NCI-H2029 (cell line): ENCODE measurements at places on chromosomes 6 and 20.
A peak's percentile ranks its signal among the peaks of the same experiment; 100 is the strongest.

- no peak for DNase-seq
Measured at GRCh38 chr6:109316909-109317308, 65.4 kb downstream of the CD164 start.

DNA sequence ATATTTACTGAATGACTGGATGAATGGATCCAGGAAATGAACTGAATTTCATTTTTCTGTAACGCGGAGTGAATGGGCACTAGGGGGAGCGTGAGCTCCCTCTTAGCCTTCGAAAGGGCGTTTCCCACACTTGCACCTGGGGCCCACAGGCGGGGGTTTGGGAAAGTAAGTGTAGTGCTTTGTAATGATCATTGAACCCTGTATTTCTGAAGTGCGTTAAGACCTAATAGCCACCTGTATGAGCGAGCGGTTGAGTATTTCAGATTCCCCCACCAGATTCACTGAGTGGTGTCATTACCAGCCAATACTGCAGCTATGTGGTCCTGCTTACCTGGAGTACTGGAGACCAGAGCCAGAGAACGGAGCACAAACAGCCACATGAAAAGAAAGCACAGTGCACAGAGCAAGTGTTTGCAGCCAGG, 10.5 kb downstream of the SYTL3 start:
- peak; percentile 89 for DNase-seq

DNA sequence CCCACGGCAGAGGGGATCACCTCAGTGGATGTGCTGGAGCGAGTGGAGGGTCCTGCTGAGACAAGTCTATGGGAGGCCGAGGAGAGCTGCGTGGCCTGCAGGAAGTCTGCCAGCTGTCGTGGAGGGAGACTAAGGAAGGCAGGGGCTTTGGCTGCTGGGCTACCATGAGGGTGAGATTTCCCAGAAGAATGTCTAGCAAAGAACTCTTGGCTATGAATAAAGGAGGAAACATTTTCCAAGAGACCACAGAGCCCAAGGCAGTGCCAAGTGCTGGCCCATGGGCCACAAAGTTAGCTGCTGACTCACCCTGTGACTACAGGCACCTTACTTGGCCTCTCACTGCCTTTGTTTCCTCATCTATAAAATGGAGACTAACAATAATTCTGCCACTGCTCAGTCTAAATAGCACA, 73.4 kb downstream of the PRDM1 start:
- no peak for DNase-seq

GRCh38 chr20:10374036-10374435, 60.0 kb downstream of the MKKS start:
- no peak for DNase-seq

- no peak for DNase-seq
Measured at GRCh38 chr6:24872779-24873178, 63.0 kb downstream of the RIPOR2 start.

GRCh38 chr6:104418125-104418524, 441.6 kb downstream of the HACE1 start:
- no peak for DNase-seq

DNA sequence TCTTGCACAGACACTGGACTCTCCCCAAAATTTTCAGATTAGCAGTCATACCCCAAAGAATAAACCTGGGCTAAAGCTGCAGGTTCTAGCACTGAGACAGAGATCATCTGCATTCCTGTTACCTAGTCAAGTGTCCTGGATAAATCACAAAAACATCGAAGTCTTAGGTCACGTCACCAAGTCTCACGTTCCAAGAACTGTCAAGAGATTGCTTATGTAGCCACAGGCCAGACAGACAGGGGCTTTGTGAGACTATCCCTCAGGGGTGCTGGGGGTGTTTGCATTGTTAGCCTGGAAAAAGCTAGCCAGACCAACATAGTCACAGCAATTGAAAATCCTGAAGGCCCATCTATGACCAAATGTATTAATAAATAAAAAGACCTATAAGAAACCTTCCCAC, 243.1 kb upstream of the PREP start:
- no peak for DNase-seq

DNA sequence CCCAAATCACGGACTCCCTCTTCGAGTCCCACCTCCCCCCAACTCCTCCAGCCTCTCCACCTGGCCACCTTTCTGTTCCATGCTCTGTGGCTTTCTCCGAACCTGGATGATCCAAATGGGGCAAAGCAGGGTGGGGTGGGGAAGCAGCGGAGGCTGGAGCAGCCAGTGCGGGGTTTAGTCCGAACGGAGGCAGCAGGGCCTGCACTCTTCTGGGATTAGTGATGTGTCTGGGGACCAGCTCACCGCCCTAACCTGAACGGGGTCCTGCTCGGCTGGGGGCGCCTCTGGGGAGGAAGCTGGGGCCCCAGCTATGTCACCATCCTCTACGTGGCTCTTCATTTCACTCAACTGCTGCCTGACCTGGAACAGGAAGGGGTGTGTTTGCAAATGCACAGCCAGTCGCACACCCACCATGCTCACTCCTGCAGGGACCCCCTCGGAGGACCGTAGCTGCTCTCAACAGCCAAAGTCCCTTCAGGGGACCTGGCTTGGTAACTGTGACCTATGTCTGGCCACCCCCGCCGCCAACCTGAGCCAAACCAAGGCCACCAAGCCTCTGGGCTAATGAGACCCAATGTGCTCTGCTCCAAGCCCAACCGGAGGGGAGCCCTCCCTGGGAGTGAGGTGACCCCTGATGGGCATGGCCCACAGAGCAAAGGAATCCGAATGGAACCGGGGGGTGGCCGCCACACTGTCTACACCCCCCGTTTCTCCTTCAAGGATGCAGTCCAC, 46.8 kb downstream of the DSTN start:
- no peak for DNase-seq

- no peak for DNase-seq
Measured at GRCh38 chr20:63502671-63503172, 3.8 kb upstream of the EEF1A2 start.

DNA sequence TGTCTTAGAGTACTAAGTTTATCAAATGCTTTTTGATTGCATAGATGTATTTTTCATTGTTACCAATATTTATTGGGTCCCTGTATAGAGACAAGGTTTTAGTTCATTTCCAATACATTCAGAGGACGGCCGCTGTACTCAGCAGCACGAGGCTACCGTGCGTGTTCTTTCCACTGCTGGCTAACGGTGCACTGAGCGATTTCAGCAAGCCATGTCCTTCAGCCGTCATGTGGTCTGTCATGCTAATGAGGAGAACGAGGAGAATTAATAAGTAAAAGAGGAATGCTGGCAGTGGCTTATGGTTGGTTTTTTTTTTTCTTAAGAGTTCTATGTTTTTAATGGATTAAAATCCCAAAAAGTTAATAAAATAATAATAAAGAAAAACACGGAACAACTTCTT, 253.6 kb downstream of the ARID1B start:
- DNase-seq, result no peak

DNA sequence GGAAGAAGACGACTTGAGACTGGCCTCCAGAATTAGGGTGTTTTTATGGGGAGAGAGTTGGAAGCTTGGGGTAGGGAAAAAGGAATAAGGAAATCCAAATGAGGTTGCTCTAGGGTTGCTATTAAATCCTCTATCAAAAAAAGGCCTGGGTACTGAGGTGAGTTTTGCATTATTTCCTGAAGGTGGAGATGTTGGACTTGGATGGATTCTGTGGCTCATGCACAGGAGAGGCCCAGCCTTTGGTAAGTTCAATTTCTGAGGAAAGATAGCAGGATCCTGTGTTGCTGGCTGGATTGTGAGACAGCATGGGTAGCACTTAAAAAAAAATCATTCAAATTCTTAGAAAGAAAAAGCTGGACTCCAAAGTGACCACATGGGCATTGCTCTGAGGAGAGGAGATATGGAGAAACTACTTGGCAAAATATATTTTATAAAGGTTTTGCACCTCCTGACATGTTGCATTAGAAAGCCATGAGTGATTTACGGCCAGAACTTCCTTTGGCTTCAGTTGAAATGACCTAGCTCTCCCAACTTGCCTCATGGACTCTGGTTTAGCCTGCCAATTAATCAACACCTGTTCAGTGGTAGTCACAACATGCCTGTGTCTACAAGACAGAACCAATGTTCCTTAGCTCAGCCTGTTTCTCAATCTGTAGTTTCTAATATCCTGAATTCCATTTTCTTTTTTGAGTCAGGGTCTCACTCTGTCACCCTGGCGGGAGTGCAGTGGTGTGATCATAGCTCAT, 152.1 kb upstream of the RALGAPA2 start:
- DNase-seq, result peak; percentile 34

GRCh38 chr6:131231103-131231502, 95.8 kb downstream of the AKAP7 start:
- DNase-seq, result no peak

DNA sequence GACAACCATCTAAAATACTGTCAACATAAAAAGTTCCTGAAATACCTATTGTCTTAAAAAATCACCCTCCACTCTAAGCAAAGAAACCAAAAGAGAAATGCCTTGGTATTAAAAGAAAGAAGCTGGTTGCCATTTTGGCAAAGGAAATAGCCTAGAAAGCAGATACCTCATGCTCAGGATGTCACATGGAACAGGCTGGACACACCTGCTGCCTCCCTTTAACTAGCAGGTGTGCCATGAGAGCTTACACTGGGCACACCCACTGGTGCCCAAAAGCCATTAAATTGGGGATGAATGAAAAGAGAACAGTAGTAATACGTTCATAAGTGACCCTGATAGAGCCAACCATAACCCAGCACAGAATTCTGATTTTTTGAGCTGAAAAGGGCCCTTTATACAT, 1.5 kb downstream of the SLC23A2 start:
- DNase-seq, result peak; percentile 70

DNA sequence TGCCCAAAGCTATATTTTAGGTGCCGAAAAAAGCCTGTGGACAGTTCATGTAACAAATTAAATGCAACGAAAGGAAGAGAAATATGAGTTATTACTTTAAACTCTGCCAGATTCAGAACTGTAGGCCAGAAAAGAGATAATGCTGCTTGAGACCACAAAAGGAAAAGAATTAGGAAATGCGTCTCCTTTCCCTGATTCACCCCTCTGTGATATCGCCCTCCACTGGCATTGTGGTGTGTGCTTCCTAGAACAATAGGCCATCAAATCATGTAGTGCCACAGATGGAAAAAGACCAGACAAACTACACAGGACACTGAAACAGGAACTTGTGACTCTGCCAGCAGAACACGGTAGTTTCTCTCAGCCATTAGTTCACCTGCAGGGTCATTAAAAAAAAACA, 14.7 kb upstream of the LAMA4 start:
- no peak for DNase-seq

GRCh38 chr6:9439621-9440330, 975.1 kb downstream of the TFAP2A start:
- no peak for DNase-seq

GRCh38 chr6:67766057-67766456, 869.0 kb upstream of the ADGRB3 start:
- no peak for DNase-seq

DNA sequence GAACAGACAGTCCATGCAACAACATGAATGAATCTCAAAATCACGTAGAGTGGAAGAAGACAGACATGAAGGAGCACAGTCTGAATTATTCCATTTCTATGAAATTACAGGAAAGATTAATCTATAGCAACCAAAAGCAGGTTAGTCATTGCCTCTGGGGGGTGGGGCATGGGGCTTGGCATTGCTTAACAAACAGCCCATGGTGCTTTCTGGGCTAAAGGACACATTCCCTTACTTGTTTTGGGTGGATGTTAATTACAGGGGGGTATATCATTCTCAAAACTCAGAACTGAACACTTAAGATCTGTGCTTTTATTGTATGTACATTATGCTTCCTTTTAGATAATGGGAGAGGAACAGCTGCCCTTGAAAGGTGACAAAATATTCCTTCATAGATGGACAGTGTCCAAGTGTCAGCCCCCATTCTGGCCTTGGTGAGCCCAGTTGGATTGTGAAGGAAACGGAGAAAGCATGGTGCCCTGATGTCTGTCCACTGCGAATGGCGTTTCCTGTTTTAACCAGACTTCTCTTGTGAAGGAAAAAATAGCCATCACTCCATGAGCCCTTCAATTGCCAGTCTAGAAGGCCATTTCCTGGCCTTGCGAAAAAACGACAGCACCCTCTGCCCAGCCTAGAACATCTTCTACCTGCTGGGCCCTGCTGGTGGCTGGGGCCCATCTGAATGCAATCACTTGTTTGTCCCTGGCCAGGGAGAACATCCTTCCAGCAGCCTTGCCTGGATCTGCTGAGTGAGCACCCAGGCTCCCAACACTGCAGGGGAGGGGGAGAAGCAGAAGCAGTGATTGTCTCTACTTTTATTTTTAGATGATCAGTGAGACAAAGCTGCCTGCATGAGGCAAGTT, 179.7 kb downstream of the BCAS1 start:
- DNase-seq, result no peak

- DNase-seq, result no peak
Measured at GRCh38 chr6:109340811-109341210, 41.5 kb downstream of the CD164 start.

DNA sequence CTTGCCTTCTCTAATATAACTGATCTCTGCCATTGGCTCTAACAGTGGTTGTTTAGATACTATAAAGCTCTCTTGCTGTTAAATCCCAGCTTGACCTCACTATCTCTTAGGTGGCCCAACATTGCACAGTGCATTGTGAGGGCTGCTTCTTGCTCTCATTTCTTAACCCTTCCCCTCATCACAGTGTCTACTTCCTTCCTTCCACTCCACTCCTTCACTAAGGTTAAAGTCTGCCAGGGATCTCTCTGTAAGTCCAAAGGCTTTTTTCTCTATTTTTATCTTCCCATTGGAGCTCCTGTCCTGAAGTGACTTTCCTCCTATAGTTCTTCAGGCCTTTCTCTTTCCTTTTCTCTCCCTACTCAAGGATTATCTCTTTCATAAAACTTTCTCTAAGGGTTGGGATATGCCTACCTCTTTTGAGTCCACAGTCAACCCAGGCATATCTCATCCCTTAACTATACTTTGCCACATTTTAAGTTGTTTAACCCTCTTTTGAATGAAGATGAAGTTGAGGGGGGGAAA, 4.0 kb upstream of the TBC1D22B start:
- DNase-seq, result no peak

GRCh38 chr20:36482044-36482473, 59.3 kb upstream of the MYL9 start:
- peak; percentile 96 for DNase-seq

DNA sequence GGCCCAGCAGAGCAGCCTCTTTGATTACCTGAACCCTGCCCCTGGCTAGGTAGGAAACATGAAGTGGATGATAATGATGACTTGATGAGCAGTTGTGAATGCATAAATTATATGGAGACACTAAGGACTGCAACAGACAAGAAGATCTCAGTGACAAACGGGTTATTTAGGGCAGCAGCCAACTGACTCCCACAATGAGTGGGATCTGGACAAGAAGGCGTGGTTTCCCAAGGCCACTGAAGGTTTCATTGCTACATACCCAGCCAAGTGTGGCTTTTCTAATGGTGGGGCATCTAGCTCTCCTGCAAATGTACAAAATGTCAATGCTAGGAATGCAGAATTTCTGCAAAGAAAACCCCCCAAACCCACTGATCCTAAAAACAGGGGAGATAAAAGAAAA, 29.4 kb downstream of the RING1 start:
- no peak for DNase-seq

- DNase-seq, result no peak
Measured at GRCh38 chr6:147283460-147283859, 79.2 kb downstream of the STXBP5 start.

- no peak for DNase-seq
Measured at GRCh38 chr6:150191809-150192208, 49.0 kb downstream of the PPP1R14C start.
